ENCODE measurements at places on chromosomes 2 and 18.

DNA sequence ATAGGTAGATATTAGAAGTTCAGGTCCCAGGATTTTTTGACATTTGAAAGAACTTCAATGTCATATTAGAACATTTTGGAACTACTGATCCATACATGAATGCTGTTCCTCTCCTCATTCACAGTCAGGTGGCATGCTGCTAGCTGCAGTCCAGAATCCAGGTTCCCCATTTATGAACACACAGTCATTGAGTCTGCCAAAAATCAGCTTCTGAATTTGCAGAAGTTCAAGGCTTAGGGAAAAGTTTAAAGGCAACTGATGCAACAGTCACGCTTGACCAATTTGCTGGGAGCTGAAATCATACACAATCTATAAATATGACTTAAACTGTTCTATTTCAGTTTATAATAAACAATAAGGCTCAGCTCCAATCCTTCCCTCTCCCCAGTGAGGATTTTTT is 17.3 kb upstream of the TTR start:
- DNase-seq = no peak

DNA sequence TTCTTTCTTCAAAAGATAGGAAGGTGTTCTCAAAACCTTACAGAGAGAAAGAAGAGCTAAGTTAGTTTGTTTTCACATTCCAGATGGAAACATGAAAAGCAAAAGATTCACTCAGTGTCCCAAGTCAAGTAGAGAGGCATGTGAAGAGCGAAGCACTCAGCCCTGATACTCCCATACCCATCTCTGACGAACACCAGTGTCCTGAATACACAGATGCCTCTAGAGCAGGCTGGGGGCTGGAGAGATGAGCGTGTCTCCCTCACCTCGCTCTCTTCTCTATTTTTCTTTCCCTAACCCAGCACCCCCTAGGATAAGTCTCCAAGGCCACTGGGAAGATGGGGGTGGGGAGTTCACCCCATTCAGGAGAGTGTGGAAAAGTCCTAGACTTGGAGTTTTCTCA is 227.8 kb downstream of the TMEM163 start:
- DNase-seq = no peak

GRCh38 chr18:25923193-25923592 is 167.2 kb downstream of the SS18 start:
- no peak for DNase-seq

DNA sequence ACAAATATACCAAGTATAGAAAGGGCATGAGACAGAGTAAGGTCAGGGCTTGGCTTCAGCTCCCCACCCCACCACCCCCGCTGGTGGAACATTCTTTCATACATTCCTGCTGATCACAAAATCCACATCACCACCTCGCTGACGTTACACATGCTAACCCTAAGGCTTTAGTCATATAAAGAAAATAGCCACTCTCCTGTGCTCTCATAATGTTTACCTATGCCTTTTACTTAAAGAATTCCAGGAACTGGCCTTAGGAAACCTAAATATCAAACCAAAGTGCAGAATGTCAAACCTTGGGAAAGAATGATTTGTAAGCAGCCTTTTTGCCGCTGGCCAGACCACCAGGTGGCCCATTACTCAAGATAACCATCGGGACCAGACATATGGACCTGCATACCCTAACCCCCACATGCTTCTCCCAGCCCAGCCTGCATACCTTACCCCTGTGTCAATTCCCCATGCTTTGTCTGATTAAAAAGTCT is 136.3 kb upstream of the SLC39A10 start:
- no peak for DNase-seq

DNA sequence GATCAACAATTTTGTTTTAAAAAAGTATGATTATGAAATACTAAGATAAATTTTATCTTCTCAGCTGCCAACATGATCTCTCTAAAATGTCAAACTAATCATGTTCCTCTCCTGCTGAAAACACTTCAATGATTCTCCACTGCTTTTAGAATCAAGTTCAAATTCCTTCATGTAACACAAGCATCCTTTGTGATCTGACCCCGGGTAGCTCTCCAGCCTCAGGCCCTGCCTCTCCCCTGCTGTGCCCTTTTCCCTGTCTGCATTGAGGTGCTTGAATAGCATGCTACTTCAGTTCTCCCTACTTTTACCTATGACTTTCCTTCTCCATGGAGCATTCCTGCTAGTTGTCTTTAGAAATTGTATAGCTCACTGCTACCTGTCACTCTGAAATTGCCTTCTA is 274.8 kb downstream of the PDE11A start:
- DNase-seq = no peak

- DNase-seq = no peak
Observed at GRCh38 chr18:56986829-56987228, 160.1 kb upstream of the BOD1L2 start.

- no peak for DNase-seq
Observed at GRCh38 chr2:239112127-239112774, 264.4 kb downstream of the TWIST2 start.

- DNase-seq = no peak
Observed at GRCh38 chr2:229725716-229726574, 11.6 kb upstream of the DNER start.

DNA sequence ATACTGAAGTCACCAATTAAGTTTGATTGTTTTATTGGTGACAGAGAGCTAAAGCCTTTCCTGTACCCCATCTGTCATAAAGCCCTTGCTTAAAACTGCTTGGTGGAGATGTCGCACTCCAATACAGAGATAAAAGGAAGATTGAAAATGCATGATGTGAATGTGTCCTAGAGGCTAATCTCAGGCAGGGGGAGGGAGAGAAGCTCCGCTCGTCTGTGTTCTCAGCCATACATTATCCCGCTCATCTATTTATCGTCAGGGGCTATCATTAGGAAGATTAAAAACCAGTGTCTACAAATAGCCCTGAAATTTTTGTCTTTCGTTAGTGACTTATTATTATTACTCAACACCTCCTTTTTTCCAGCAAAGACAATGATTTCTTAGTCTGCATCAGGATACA is 110.3 kb downstream of the CMPK2 start:
- no peak for DNase-seq

DNA sequence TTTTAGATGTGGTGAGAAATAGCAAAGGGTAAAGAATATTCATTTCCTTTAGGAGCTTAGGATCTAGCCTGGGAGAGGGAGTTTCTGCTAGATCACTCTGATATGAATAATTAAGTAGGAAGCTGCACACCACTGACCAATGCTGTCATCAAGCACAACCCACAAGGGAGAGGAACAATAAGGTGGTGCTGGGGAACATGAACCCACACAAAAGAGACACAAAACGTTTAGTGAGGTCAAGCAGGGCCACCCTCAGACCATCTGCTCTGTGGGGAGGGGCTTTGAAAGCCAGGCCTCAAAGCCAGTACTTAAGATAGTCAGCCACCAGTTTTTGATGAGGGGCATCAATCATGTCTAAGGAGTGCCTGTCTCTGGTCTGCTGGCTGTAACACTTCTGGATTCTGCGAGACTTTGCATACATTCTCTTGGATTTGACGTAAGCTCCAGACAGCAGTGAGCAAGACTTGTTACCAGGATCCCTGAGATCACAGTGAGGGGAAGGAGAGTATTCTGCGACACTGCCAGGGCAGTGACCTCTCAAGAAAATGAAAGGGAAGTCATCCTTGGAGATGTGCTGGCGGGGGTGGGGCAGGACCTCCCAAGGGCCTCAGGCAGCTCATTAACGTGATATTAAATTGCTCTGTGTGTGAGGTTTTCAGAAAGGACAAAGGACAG is 127.0 kb downstream of the CCBE1 start:
- DNase-seq = no peak

DNA sequence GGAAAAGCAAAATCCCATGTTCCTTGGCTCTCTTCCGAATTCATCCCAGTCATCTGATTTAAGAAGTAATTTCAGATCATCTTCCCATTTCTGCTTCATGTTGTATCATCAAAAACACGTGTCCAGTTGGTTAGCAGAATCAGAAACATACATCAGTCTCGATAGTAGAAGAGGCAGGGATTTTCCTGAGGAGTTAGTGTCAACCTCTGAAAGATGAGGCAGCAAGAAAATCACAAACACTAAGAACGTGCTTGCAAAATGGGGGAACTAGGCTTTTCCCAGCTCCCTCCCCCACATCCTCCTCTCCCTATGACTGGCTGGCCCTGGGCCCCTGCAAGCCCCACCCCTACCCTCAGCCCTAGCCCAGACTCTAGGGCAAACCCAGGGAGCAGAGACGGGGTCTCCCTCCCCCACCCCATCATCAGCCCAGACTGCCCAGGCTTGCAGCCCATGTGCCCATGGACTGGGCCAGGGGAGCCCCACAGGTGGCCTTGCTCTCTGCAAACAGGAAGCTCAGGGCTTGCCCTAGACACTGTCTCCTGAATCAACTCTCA is 161.0 kb upstream of the ID2 start:
- DNase-seq = no peak

DNA sequence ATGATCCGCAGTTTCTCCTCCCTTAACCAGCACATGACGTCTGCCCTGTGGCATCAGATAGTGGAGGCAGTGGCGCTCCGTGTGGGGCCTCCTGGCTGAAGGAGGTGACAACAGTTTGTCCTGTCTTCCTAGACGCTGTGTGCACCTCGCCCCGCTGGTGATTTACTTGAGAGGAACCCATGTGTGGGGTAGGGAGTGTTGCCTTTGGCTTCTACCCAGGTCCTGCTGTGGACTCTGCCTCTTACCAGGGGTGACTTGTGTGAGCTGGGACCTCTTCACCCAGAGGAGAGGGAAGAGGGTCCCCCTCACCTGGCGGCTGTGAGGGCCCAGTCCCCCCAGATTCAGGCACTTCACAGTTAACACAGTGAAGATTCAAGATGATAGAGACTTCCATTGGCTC is 77.6 kb downstream of the TMEM18 start:
- no peak for DNase-seq

- no peak for DNase-seq
Observed at GRCh38 chr2:212330263-212330662, 208.3 kb downstream of the ERBB4 start.

DNA sequence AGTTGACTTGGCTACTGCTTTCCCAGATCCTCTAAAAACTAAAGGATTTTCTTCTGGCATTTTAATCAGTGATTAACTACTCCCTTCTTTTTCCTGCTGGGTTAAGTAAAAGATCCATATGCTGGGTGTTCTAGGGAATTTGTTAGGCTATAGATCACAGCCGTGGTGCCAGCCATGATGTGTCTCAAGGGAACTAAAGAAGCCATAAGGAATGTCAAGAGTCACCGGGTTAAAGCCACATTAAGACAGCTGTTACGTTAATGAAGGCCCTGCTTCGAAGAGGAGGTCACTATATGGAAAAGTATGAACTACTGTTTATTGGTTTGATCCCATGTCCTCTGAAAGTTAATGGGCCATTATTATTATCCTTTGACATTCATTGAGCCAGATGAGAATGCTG is 70.7 kb downstream of the PAX3 start:
- DNase-seq = no peak

GRCh38 chr2:223227338-223227737 is 175.3 kb downstream of the KCNE4 start:
- no peak for DNase-seq

- no peak for DNase-seq
Observed at GRCh38 chr2:129796225-129796624, 183.2 kb upstream of the RAB6C start.

GRCh38 chr18:10322004-10322403 is 132.4 kb upstream of the APCDD1 start:
- DNase-seq = no peak

GRCh38 chr2:196244966-196245365 is 73.6 kb upstream of the STK17B start:
- DNase-seq = no peak

DNA sequence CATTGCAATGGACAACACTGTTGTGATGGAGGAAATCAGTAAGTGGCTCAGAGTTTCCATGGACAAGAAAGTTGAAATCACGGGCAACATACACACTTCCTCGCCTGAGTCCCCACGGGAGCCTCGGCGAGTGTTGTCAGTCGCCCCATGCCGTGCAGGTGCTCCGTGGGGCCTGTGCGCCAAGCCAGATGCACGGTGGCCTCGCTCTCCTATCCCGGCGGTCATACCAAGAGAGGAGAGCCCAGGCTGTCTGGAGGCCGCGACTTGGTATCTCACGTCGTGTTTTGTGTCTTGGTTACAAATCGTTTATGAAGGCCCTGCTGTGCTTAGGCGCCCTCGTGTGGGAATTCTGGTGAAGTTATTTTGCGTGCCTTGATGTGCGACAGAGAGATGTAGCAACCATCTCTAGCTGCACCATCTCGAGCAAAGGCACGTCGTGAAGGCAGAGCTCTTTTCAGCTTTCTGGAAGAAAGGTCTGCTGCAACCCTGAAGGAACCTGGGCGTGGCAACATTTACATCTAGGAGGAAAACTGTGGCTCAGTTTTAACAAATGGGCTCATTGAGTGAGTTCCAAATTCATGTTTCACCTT is 21.8 kb downstream of the ATG4B start:
- peak; percentile 63 for DNase-seq

- DNase-seq = no peak
Observed at GRCh38 chr18:59446012-59446411, 86.9 kb upstream of the LMAN1 start.

- no peak for DNase-seq
Observed at GRCh38 chr2:218679119-218679518, 7.2 kb downstream of the STK36 start.

DNA sequence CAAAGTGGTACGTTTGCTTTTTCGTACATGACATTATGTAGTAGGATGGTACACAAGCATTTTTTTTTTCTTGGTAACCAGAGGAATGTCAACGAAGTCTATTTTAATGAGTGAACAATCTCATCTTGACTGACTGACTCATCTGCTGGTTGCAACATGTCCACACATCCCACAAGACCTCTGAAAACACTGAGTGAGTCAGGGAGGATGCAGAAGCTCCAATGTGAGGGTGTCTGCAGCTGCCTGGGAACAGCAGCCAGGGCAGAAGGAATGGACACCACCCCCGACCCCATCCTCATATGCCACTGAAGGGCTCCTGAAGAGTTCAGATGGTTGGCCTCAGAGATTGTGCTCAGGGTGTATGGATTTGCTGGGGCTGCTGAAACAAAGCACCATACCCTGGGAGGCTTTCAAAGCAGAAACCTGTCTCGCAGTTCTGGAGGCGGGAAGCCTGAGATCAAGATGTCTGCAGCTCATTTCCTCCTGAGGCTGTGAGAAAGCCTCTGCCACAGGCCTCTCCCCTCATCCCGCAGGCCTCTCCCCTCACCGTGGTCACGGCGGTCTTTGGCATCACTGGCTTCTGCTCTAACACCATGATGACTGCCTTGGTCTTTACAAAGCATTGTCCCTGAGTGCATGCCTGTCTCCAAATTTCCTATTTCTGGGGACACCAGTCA is 124.6 kb downstream of the LRATD1 start:
- no peak for DNase-seq

- DNase-seq = peak; percentile 41
Observed at GRCh38 chr2:210172219-210172575, 988 bp upstream of the KANSL1L start.
